Mucosa of descending colon (tissue), 3 donors: ENCODE measurements at places on chromosomes 2 and 18. TPM values are rescaled to one million over a fixed set of nuclear protein-coding genes. Genes with fewer than 3 reads are reported as not detected.
A peak's percentile ranks its signal among the peaks of the same experiment; 100 is the strongest.

GRCh38 chr2:54593249-54593648 lies 130.2 kb upstream of the EML6 start:
- no peak for DNase-seq

GRCh38 chr2:39411181-39411944 lies 25.7 kb downstream of the MAP4K3 start:
- DNase-seq = no peak

- no peak for DNase-seq
Measured at GRCh38 chr18:10301831-10302483, 152.5 kb upstream of the APCDD1 start.

Gene ASAP2
- total RNA-seq = 50.4 TPM

GRCh38 chr2:72828840-72829507 lies 3.1 kb upstream of the EXOC6B start:
- DNase-seq = no peak

Gene TMEM17
- 0.70 TPM for total RNA-seq

GRCh38 chr18:44594799-44595467 lies 85.8 kb upstream of the SETBP1 start:
- no peak for DNase-seq

- DNase-seq = no peak
Measured at GRCh38 chr2:2664989-2665833, 334.1 kb upstream of the MYT1L start.

DNA sequence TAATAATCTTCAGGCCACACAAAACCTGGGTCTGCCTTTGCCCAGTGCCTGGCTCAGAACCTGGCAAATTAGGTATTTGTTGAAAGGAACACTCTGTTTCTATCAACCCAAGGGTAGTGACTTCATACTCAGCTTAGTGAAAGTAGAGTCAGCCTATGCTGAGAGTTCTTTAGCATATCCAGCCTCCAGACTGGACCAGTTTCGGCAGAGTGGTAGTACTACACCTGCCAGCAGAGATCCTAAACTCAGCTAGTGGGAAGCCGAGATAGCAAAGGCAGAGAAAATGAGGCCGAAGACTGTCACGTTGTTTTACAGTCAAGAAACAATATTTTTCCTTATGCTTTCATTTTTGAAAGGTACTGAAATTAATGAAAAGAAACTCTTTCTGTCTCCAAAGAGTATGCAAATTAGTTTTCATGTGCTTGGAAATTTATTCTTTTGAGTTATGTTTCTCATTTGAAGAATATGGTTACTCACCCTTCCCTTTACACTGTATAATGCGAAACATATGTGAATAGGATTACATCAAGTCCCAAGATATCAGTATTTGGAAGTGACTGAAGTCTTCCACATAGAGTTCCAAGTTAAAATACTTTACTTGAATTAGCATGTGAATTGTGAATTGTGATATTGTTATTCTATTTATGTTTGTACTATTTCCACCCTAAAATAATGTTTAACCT lies 52.2 kb upstream of the UGP2 start:
- DNase-seq = no peak

DNA sequence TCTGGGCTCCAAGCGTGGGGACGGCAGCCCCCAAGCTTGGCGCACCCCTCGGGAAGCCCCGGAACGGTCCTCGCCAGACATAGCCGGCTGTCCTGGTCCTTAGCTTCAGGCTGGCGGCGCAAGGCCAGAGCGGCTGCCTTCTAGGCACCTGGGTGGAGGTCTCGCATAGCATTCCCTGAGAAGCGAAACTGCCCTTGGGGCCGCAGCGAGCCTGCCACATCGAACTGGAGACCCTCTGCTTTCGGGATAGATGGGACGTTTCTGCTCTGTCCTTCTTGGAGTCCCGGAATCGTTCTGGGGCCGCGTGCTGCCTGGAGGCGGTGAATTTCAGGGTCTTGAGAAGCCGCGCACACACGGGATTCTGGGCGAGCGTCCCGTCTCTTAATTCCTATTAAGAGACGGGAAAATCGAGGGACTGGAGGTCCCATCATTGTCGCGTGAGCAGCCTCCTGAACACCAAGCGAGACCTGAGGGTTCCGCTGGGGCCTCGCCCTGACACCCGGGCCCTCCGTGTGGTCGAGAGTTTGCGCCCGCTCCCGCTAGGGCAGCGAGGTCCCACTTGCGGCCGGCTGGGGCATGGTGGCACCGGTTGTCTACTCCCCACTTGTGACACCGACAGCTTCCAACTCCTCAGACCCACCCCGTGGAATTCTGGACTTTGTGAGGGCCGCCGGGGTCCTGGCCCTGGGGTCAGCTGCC lies 9.7 kb upstream of the EN1 start:
- no peak for DNase-seq

DNA sequence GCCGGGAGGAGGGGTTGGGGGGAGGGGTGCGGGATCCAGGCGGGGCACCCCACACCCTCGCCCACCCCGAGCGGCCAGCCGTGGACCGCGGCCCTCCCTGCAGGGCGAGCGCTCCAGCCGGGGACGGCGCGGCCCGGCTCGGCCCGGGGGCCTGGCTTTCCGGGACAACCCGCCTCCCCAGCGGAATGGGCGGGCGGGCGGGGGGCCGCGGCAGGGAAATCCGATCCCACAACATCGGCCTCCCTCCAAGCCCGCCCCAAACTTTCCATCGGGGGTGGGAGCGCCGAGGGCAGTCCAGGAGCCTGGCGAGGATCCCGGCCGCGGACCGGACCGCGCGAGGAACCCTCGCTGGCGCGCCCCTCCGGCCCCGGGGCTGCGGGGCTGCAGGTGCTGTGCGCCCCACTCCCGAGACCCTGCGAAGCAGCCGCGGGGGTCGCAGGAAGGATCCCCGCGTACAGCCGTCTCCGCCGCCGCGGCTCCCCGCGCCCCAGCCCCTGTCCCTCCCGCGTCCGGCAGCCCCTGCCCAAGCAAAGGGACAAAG lies 529 bp downstream of the SEMA4C start:
- peak; percentile 62 for DNase-seq

Gene YES1
- 63.2 TPM for total RNA-seq

GRCh38 chr2:62787386-62787785 lies 81.9 kb downstream of the EHBP1 start:
- DNase-seq = no peak

Gene AAK1
- 68.4 TPM for total RNA-seq

GRCh38 chr18:41624460-41624859 lies 330.6 kb upstream of the PIK3C3 start:
- DNase-seq = no peak

- DNase-seq = peak; percentile 48
Measured at GRCh38 chr2:53356291-53356905, 411.2 kb upstream of the CHAC2 start.

DNA sequence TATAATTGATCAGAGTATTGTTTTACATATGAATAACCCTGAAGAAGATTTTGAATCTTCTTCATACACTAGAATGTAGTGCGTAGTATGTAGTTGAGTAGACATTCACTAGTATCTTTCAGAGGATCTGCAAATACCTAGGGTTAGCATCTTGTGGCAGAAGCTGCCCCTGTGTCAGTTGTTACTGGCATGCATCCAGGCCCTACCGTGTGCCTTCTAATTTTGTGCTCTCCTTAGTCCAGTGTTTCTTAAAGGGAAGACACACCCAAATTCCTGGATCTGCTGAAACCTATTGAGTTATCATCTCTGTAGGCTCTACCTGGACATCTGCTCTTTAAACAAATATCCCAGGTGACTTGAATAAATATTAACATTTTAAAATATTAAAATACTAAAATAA lies 99.7 kb upstream of the SERTAD2 start:
- no peak for DNase-seq

GRCh38 chr2:235757212-235757611 lies 263.4 kb downstream of the AGAP1 start:
- DNase-seq = peak; percentile 24

Gene B3GNT7
- total RNA-seq = 330 TPM

Gene MARCHF4
- total RNA-seq = 0.29 TPM

Gene ANKRD36B
- 23.1 TPM for total RNA-seq

Gene FBXO41
- 2.0 TPM for total RNA-seq

Gene ZNF385B
- total RNA-seq = 1.2 TPM

DNA sequence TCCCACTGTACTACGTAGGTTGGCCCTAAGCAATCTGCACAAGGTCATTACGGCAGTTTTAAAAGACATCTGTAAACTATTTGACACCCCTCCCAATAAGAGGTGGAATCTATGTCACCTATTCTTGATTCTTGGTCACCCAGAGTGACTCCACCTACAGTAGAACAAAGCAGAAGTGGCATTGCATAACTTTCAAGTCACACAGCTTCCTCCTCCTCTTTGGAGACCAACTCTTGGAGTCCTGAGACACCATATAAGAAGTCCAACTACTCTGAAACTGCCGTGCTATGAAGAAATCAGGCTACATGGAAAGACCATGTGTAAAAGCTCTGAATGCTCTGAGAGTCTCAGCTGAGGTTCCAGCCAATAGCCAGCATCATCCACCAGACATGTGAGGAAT lies 253.5 kb upstream of the CDH20 start:
- no peak for DNase-seq

Gene NYAP2
- total RNA-seq = 0.09 TPM

Gene RND3
- total RNA-seq = 80.1 TPM

- DNase-seq = no peak
Measured at GRCh38 chr2:232085164-232085563, 123.7 kb downstream of the DIS3L2 start.

Gene MAPRE3
- 36.1 TPM for total RNA-seq

GRCh38 chr18:48390641-48391040 lies 18.5 kb downstream of the ZBTB7C start:
- no peak for DNase-seq

GRCh38 chr18:54859667-54860421 lies 31.6 kb downstream of the RAB27B start:
- no peak for DNase-seq

- no peak for DNase-seq
Measured at GRCh38 chr2:66463206-66463755, 28.4 kb downstream of the MEIS1 start.

Gene IGFBP5
- total RNA-seq = 628 TPM

Gene ANKRD29
- 1.5 TPM for total RNA-seq

DNA sequence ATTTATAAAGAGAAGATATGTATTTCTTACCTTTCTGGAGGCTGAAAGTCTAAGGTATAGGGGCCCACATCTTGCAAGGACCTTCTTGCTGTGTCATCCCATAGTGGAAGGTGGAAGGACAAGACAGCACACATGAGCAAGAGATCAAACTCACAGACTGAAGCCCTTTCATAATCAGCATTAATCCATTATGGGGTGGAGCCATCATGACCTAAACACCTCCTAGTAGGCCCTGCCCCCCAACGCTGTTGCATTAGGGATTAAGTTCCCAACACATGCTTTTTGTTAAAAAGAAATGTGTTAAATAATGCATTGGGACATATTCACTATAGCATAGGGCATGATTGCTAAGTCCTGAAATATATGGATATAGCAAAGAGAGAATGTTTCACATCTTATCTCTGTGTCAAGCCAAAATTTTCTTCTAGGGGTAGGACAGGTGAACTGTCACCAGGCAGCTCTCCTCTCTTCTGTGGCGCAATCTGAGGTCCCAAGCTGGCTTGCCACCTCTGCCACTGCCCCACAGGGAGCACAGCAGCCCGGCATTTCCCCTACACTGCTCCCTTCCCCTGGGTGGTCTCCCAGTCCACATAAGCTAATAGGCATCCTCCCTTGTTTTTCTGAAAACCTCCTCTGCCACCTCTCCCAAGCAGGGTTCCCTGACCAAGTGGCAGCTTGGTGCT lies 8.3 kb upstream of the CTIF start:
- no peak for DNase-seq

Gene ACMSD
- not detected for total RNA-seq

DNA sequence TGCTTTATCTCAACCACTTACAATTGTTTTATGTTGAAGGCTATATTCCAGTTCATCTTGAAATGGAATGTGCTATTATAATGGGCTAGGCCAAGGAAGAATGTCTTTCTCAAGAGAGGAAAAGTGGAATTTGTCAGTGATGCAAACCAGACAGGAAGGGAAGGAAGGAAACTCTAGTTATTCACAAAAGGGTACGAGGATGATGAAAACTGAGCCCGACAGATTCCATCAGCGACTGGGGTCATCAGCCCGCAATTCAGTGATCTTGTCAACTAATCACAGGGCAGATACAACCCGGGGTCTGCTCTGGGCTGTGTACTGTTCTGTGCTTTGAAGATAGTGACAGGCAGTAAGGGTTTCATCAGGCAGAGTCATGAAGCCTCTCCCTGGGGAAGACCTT lies 23.4 kb upstream of the LYPD6 start:
- DNase-seq = no peak

DNA sequence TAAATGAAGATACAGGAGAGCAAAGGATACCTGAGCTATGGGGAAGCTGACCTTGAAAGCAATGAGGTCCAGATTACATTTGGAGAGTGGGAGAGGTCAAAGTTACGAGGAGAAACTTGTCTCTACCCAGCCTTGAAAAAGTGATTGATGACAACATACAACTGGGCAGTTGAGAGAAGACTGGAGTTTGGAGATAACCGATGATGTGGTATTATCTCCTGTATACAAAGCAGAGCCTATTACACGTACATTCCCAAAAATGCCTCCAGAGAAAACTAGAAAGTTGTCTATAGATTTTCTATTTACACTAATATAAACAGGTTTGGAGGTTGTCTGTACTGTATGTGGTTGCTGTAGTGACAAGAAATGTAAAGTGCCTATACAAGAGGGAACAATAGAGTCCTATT lies 28.3 kb downstream of the ARL5A start:
- DNase-seq = no peak

Gene SRD5A2
- not detected for total RNA-seq

Gene ALKAL2
- total RNA-seq = 2.2 TPM

Gene MTCL1
- 4.1 TPM for total RNA-seq

Gene HOXD11
- 1.2 TPM for total RNA-seq

Gene IL18R1
- total RNA-seq = 3.9 TPM
